ENCODE measurements at places on chromosomes 3 and 15. TPM values are rescaled to one million over a fixed set of nuclear protein-coding genes. Genes with fewer than 3 reads are reported as not detected.

The SLC24A5 gene
- total RNA-seq, result not detected

The SH2D7 gene
- total RNA-seq, result not detected

The GOLGA8S gene
- total RNA-seq, result not detected

The C3orf85 gene
- total RNA-seq, result not detected

The MYZAP gene
- 3.5 TPM for total RNA-seq

The ATP13A4 gene
- not detected for total RNA-seq

The PLAAT1 gene
- total RNA-seq, result not detected

The UCN2 gene
- 0.81 TPM for total RNA-seq

The CHRM5 gene
- total RNA-seq, result 0.04 TPM

The HIGD2B gene
- not detected for total RNA-seq

The ZFYVE19 gene
- 32.3 TPM for total RNA-seq

The SEMA6D gene
- 0.52 TPM for total RNA-seq

The UROC1 gene
- not detected for total RNA-seq

The LCMT2 gene
- total RNA-seq, result 7.4 TPM

The TMEM44 gene
- 16.6 TPM for total RNA-seq

The PIERCE2 gene
- total RNA-seq, result 0.63 TPM

The AGTR1 gene
- 0.15 TPM for total RNA-seq

The ARL6IP5 gene
- total RNA-seq, result 25.4 TPM

The JAGN1 gene
- 32.5 TPM for total RNA-seq
